Renal pelvis (tissue), 12 donors: ENCODE measurements at places on chromosomes 5 and 9.

GRCh38 chr9:72149231-72149975, at the start of gene GDA:
TSS of gene GDA (plus strand) at chr9:72149440. CDS start at chr9:72149560, 120 bp downstream.
- no peak for DNase-seq

- DNase-seq = no peak
Observed at GRCh38 chr9:6632516-6633183, 12.9 kb downstream of the GLDC start.

DNA sequence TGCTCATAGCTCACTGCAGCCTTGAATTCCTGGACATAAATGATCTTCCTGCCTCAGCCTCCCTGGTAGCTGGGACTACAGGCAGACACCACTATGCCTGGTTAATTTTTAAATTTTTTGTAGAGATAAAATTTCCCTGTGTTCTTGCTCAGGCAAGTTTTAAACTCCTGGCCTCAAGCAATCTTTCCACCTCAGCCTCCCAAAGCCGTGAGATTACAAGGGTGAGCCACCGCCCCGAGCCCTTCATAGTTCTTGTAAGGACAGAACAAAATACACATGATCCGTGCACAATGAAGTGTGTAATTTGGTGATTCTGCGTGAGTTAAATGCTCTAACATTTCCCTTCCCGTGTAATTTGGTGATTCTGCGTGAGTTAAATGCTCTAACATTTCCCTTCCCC, 27.7 kb upstream of the MYO10 start:
- no peak for DNase-seq

DNA sequence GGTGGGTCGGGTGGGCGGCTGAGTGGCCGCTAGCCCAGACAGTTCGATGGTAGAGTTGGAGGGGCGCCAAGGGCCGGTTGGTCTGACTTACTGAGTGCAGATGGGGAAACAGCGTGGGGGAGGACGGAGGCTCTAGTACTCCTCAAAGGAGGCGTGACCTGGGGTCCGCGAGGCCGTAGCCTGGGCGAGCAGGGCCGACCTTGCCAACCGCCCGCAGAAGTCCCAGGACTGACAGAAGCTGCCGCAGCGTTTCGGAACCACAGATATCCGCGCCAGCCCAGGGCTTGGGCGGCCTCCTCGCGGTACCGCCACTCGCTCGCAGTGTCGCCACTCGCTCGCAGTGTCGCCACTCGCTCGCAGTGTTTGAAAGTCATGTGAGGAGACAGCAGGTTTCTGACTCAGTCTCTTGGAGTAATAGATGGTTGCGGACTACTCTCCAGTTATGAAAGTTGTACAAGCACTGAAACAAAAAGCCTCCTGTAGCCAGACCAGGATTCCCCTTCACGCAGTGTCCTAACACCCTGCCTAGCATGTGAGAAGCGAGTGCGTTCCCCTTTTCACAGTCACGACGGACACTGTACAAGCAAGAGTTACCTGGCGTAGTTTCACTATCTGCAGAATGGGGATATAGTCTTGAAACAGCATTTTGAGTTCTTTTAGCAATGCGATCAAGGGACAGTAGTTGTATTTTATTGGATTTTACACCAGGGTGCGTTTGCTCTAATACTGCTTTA, 674 bp downstream of the TMEM38B start:
- peak; percentile 49 for DNase-seq

DNA sequence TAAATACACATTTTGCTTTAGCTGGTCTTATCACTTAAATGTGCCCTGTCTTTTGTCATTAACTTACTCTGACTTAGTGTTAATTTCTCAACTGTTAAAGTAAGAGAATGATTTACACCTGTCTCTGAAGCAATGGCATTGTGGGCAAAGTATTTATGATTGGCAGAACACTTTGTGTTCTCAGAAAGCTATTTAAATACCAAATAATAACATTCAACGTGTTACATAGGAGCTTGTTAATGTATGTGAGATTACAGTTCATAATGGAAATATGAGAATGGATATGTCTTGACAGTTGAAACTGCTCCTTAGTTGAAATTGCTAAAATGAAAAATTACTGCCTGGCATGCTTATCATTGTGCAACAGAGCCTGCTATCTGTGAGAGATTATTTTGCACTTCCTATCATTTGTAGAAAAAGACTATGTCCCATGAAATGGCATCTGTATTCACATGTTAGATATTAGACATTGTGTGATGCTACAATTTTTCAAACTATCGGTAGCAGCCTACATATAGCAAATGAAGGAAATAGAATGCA, 46.1 kb downstream of the PRR16 start:
- no peak for DNase-seq

DNA sequence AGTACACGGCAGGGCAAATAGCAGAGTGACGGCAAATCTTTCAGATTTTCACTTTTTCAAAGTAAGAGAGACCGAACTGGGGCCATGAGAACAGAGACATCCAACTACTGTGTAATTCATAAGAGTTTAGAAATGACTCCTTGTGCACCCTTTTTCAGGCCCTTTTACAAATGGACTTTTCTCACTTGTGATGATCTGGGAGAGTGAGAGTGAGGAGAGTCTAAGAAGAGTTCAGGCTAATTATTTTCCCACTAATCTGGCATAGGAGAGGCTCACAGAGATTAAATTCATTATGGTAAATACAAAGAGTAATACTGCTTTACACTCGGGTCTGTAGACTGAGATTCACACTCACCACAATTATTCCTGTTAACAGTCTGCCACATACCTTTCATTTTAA, 880 bp upstream of the CCNG1 start:
- DNase-seq = no peak

GRCh38 chr9:22790329-22790728, 343.7 kb downstream of the DMRTA1 start:
- no peak for DNase-seq

- no peak for DNase-seq
Observed at GRCh38 chr9:76531231-76531780, 72.3 kb downstream of the GCNT1 start.

DNA sequence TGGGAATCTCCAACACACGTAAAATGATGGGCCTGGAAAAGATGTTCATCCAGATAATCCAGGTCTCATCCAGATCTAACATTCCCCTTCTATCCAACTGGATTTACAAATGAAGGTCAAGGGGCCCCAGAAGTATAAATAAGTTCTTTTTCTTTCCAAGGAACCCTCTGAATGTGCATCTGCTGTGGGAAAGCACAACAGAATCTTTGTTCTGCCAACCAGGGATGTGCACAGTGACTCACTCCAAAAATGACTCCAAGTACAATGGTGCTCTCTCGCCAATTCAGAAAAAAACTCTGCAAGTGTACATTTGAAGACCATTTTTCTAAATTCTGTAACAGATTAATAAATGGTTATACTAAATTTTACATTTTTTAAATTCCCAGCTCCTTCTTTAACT, 12.4 kb downstream of the RAPGEF6 start:
- no peak for DNase-seq

GRCh38 chr5:142601432-142601831, 84.5 kb downstream of the FGF1 start:
- no peak for DNase-seq

GRCh38 chr5:126594748-126595485, at the start of gene ALDH7A1:
TSS of gene ALDH7A1 (minus strand) at chr5:126595219. CDS start at chr5:126595198, 21 bp downstream.
- peak; percentile 95 for DNase-seq

DNA sequence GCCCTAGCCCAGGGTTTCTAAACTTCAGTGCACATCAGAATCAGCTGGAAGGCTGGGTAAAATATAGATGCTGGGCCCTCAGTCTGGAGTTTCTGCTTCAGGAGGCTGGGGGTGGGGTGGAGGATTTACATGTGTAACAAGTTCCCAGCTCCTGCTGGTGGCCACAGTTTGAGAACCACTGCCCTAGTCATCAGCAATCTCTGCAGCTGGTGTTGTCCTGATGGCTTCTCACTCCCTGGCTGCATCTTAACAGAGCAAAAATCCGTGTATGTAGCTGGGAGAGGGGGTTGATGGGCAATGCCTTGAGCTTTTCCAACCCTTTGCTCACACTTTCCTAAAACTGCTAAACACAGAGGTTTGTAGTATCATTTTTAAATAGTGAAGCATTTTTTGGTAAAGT, 186.0 kb upstream of the KLF9 start:
- DNase-seq = no peak

DNA sequence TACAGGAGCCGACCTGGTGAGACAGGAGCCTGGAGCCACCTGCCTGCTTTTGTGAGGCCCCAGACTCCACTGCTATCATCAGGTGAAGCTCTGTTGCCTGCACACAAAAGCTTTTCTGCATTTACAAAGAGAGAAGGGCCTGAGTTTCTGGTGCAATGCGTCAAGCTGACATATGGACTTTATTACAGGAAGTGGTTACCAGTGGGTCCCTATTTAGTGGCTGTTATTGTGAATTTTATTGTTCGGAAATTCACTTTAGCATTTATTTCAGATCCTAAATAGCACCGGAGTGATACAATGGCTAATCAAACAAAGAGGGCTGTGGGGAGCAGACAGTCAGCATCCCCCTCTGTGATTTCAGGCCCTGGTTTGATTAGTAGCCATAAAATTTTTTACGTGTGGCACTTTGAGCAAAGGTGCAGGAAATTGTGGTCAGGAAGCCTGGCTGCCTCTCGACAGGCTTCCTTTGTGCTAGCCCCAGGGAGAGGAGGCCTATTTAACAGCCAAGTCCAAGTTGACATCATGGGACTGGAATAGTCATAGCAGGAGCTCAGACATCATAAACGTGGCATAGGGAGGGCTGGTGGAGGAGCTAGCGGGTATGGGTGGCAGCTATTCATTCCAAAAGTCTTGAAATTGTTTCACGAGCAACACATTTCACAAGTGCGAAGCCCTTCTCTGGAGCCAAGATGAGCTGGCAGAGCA, 8.4 kb downstream of the TGFBI start:
- no peak for DNase-seq

- peak; percentile 85 for DNase-seq
Observed at GRCh38 chr5:141758310-141758998, 76.4 kb upstream of the ARAP3 start.

DNA sequence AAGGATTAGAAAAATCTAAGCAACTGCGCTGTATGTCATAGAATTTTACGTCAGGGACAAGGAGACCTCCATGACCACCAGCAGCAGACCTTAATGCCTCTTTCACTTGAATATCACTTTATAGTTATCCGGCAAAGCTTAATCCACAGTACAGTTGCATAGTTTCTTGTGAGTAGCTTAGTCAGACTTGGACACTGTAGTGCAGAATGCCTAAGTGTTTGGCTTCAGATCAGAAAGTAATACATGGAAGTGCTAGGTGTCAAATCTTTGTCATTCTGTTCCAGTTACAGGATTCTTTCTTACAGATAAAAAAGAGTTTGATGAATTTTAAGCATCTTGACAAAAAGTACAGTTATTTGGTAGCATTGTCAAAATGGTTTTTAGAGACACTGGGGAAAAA, 239.9 kb upstream of the PAPPA start:
- DNase-seq = no peak

DNA sequence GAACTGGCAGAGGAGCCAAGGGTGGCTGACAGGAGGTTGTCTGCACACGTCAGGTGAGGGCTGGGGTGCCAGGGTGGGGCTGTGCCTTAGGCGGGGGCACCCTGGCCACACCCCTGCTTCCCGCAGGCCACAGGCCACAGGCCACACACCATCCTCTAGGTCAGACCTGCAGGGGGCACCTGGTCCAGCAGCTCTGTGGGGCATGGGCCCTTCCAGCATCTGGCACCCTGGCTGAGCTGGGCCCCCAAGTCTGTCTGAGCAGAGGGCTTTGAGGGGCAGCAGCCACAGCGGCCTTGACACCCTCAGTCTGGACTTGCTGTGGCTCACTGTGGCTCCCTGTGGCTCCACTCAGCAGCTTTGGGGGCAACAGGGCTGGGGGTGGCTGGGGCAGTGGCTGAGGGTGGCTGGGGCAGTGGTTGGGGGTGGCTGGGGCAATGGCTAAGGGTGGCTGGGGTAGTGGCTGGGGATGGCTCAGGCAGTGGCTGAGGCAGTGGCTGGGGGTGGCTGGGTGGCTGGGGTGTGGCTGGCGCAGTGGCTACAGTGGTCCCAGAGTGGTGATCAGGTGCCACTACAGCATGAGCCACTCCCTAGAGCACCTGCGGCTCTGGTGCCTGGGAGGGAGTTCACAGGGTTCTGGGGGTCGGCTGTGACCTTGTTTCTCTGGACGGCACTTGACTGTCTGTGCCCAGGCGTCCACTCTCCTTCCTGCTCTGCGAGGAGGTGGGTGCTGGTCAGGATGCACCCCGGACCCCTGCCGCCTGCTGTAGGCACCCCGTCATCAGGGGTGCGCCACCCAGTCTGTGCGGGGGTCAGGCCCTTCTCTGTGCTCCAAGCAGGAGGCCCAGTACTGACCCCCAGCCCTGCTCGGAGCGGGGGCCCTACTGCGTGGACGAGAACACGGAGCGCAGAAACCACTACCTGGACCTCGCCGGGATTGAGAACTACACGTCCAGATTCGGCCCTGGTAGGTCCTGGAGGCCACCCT, 27.1 kb downstream of the NKD2 start:
- no peak for DNase-seq

- no peak for DNase-seq
Observed at GRCh38 chr5:61329550-61330128, 2.4 kb upstream of the ZSWIM6 start.

- no peak for DNase-seq
Observed at GRCh38 chr5:172944741-172945140, 14.5 kb upstream of the RPL26L1 start.

GRCh38 chr9:2242831-2243330, 227.7 kb downstream of the SMARCA2 start:
- DNase-seq = no peak
